ENCODE measurements at places on chromosomes 2 and 18.

GRCh38 chr2:110105608-110106467 is 9.8 kb downstream of the MALL start:
- no peak for DNase-seq

- DNase-seq, result no peak
These were observed 144.4 kb upstream of the KCNJ3 start for GRCh38 chr2:154554046-154554445.

DNA sequence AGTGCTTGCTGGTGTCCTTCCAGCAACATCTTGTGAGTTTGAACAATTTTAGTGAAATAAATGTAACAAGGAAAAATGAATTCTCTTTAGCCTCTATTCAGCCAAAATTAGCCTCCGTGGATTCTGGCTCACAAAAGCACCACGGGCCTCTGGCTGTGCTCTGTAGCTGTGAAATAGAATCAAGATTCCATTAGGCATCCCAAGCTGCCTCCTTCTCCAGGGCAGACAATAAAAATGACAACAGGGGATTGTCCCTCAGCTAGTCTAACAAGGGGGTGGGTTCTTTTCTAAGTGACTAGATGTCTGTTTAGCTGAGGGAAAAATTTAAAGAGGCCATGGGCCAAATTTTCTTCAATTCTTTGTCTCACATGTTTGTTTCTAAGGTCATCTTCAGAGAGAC is 254.7 kb upstream of the FIGN start:
- no peak for DNase-seq

DNA sequence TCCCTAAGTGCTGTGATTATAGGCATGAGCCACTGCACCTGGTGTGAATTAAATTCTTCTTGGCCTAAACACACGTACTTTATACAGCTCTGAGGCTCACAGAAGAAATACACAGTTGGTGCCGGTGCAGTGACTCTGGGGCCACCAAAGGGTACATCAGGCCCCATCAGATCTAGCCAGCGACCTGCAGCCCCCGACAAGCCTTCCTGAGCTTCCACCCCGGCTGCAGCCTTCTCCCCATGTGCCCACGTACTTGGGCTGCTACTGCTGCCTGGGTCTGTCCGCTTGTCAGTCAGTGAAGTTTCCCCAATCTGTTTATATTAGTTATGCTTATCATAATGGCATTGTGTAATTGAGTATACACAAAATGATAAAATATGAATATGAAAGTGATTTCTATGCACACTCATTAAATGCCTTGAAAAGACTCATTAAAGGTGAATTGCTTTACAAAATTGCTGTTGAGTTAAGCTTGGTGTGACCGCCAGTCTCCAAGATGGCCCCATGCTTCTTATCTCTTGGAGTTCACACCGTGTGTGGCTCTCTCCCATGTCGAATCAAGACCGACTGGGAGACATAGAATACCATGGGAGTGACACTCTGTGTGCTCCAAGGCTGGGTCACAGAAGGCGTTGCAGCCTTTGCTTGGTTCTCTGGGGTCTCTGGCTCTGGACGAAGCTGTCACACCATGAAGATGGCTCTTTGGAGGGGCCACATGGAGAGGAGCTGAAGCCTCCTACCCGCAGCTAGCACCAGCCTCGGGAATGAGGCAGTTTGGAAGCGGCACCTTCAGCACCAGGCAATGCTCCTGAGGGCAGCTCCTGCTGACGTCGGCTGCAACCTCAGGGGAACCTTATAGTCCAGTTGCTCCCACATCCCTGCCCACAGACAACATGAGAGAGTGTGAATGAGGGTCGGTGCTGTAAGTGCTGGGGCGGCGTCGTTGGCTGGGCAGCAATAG is 29.2 kb upstream of the HPCAL1 start:
- DNase-seq, result no peak

DNA sequence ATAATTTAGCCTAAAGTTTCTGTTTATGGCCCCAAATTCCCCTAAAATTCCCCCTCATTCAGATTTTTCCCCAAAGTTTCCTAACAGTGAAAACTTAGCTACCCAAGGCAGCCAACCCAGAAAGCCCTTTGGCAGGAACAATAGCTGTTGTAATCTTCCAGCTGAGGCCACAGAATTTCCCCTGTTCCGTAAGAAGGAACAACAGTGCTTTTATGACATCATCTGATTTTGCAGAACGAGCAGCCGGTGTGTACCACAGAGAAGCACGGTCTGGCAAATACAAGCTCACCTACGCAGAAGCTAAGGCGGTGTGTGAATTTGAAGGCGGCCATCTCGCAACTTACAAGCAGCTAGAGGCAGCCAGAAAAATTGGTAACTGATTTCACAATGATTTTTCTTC is 6.3 kb downstream of the TNFAIP6 start:
- no peak for DNase-seq

DNA sequence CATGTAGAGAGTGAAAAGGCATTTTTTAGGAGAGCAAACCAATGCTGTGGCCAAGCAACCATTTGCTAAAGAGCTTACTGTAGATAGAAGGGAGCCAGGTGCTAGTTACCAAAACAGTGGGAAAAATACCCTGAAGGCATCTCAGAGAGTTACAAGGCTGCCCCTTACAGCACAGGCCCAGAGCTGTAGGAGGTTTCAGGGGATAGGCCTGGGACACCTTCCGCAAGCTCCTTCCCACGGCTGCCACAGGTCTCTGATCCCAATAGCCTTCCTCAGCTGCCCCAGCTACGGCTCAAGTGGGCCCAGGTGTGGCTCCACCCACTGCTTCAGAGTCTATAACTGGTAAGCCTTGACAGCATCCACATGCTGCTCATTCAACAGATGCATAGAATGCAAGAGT is 18.2 kb upstream of the PPM1B start:
- DNase-seq, result no peak

GRCh38 chr2:98821629-98822135 is 90.8 kb upstream of the MGAT4A start:
- DNase-seq, result no peak

GRCh38 chr18:45660746-45661145 is 45.5 kb downstream of the SLC14A2 start:
- no peak for DNase-seq

DNA sequence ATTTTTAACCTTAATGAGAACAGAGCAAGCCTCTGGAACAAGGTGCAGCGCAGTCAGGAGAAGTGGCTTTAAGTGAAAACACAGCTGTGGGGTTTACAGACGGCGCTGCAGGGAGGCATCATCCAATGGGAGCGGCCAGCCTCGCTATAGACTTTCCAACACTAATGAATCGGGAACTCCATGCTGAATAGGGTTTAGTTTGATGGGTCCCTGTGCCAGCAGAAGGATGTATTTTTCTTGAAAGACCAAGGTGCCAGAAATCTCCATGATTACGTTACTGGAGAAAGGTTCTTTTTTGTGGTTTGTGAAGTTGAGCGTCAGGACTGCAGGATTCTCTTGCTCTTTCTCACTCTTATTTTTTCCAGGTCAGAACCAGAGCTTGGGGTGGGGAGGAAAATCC is 87.9 kb upstream of the ALPP start:
- no peak for DNase-seq

GRCh38 chr2:11669454-11670291 is at the start of gene NTSR2:
Gene NTSR2 (minus strand): TSS chr2:11670195. CDS start chr2:11670129, 66 bp downstream.
- no peak for DNase-seq

- no peak for DNase-seq
These were observed 306.5 kb upstream of the GULP1 start for GRCh38 chr2:187985195-187985594.

DNA sequence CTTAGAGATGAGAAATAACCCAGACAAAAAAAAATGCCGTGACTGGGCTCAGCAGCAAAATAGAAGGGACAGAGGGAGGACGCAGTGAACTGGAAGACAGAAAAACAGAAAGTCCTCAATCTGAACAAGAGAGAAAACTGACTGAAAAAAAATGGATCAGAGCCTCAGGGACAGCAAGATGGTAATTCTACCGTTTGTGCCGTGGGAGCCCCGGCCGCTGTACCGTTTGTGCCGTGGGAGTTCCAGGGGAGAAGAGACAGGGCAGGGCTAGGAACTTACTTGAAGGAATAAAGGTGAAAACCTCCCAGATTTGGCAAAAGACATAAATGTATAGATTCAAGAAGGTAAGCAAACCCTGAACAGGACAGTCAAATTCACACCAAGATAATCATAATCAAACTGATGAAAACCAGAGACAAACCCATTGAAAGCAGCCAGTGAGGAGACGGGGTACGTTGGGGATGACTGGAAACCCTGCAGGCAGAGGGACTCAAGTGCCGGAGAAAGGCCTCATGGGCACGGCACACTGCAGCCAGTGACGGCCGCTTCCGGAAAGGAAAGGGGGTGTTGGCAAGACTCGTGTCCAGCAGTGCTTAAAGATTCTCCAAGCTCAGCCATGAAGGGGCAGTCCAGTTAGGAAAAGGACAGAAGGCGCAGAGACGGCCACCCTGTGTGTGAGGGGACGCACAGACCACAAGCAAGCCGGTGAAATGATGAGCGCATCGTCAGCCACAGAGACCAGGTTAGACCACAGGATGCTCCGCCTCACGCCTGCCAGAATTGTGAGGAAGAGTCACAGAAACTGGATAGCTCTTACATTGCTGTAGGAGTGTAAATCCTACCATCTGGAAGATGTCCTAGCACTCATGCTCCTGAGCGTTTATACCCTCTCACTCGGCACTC is 40.0 kb upstream of the NFATC1 start:
- DNase-seq, result no peak

DNA sequence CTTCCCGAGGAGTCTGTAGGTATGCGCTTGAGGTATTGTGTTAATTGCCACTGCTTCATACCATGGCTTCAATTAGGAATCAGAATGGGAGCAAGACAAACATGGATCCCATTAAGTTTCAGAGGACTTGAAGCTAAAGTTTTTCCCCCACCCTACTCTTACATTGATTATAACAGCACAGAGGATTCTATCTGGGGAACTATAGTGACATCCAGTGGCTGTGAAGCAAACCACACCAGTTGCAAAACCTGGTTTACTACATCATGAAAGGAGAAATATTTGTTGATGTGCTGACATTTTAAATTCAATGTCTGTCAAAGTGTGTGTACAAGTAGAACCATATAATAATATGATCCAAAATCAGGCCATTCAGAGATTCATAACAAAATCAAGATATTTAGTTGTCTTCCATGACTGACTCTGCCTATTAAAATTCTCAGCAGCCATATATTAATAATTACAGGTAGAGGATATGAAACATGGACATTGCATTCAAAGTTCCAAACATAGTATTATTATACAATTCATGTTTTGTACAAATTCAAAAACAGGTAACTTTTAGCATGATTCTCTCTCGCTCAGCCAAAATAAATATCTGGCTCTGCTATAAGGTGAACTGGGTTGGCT is 82.9 kb downstream of the GRB14 start:
- DNase-seq, result no peak

DNA sequence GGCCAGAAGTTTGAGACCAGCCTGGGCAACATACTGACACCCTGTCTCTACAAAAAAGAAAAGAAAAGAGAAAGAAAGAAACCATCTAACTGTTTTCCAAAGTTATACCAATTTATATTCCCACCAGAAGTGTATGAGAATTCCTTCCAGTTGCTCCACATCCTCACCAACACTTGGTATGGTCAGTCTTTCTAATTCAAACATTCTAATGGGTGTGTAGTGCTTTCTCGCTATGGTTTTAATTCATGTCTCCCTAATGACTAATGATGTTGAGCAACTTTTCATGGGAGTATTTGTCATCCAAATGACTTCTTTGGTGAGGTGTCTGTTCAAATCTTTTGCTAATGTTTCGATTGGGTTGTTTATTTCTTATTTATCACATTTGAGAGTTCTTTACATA is 10.5 kb upstream of the B3GNT7 start:
- no peak for DNase-seq

GRCh38 chr18:72181241-72181764 is 362.8 kb downstream of the CBLN2 start:
- no peak for DNase-seq

DNA sequence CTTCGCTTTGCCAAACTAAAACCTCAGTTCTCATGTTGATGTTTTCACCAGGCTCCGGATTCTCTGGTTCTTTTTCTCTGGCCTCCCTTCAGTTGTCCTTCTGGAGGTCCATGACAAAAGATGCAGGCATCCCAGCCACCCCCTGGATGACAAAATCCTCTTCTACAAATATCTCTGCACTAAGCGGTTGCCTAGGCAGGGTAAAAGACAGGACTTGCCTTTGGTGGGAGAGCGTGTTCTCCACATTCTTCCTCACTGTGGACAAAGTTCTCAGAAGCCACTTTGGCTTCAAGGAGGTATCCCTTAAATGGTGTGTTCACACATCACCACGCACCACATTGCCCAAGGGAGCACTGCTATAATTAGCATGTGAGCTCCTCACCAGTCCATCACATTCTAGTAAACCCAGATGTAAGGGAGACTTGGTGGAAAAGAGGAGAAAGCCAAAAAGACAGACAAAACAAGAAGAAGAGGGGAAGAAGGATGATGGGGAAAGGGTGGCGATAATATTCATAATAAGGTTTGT is 23.6 kb upstream of the MRPL33 start:
- no peak for DNase-seq

GRCh38 chr18:25056429-25056828 is 295.5 kb downstream of the ZNF521 start:
- DNase-seq, result no peak

DNA sequence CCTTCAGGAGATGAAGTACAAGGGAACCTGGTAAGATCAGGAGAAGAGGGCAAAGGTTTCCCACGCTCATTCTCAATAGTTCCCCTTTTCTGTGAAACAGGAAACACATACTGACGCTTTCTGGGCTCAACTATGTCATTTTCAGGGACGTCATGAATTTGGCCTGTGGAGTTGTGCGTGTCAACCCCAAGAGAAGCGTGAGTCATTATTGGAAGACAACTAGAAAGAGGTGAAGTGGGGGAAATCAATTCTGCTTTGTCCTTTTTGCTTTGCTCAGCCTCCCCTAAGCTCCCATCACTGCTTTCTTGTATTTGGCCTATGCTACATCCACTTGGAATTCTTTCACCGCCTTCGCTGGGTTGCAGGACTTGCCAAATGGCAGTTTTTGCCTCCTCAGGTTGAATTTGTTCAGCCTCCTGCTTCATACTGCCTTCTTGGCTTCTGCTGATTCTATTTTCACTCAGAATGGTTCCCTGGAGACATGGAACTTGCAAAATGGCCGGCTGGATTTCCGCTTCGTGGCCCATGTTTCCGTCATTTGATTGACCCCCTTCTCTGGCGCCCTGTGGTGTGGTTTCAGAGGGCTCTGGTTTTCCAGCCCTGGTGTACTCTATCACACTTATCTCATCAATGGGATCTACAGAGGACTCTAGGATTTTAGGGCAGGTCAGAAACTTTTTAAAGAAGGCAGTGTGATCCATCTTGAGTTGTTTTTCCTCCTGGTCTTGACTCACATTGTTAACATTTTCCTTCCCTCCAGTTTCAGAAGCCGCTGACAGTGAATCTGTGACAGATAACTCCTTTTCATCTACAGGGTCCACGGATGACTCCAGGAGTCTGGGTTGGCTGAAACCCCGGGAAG is 93.3 kb downstream of the ALPK2 start:
- no peak for DNase-seq

DNA sequence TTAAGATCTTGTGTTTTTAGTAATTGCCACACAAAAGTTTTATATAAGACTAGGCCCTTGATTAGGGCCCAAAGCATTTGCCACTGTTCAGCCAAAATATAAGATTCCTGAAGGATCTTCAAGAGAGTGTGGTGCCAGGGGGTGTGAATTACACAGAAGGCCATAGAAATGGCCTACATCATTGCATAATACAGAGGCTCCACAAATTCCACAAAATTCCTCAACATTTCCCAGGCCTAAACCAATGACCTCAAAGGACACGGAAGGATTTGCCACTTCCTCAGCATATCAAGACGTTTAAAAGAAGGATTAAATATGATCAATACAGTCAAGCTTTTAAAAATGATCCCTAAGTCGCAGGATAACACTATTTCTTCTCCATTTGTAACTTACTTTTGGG is 24.1 kb downstream of the COL6A3 start:
- DNase-seq, result no peak

- DNase-seq, result no peak
These were observed 171.0 kb upstream of the REV1 start for GRCh38 chr2:99660616-99661406.

- DNase-seq, result no peak
These were observed 27.9 kb downstream of the TMEM17 start for GRCh38 chr2:62478093-62478580.
